ENCODE measurements at places on chromosomes 1 and 21.

- H3K27ac ChIP-seq: no peak overlapping the region
- DNase-seq: no peak
- H3K36me3 ChIP-seq: no peaks in the 10 kb centered on the region
Measured at GRCh38 chr1:112868191-112868590, 87.8 kb downstream of the SLC16A1 start.

DNA sequence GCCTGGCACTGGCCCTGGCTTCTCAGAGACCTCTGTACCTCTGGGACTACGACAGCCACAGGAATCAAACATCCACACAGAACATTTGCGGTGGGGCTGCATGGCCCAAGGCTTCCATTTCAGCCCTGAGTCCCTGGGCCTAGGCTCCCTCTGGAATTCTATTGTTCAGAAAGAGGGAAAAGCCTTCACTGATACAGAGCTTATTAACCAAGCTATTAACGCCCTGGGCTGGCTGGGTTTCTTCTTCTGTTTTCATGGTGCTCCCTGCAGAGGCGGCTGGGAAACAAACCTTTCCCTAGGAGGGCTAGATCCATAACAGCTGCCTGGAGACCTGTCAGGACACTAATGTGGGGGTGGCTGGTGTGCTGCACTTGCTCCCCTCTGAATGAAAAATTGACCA lies 88.2 kb downstream of the KAZN start:
- H3K4me1 ChIP-seq: no peaks in the 10 kb centered on the region
- no peaks in the 10 kb centered on the region for H3K27me3 ChIP-seq
- no peak for DNase-seq
- H3K27ac ChIP-seq: no peak overlapping the region

DNA sequence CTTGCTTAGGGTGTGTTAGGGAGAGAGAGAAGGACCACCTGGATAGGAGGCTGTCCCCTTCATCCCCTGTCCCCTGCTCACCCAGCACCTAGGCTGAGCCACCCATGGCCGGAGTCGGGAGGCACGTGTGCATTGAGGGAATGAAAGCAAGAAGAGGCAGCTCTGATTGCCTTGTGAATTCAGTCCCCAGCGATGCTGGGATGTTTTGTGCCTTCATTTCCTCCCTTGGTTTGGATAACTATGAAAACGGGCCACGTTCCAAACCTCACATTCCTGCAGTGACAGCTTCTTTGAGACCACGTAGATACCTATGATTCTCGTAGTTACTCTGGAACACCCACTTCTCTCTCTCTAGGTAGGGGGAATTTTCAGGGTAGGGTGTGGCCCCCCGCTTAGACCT lies 67.1 kb downstream of the MAN1C1 start:
- no peaks in the 10 kb centered on the region for H3K4me1 ChIP-seq
- H3K27me3 ChIP-seq: no peaks in the 10 kb centered on the region
- no peak overlapping the region for H3K4me3 ChIP-seq

GRCh38 chr1:53115403-53116306 lies 26.8 kb downstream of the SLC1A7 start:
- peaks cover 26% of the 10 kb centered on the region for H3K4me1 ChIP-seq
- H3K4me3 ChIP-seq: no peak overlapping the region
- no peak for DNase-seq

- H3K4me3 ChIP-seq: no peak overlapping the region
- no peaks in the 10 kb centered on the region for H3K27me3 ChIP-seq
- no peak overlapping the region for H3K27ac ChIP-seq
- no peaks in the 10 kb centered on the region for H3K4me1 ChIP-seq
- no peak for DNase-seq
- no peaks in the 10 kb centered on the region for H3K36me3 ChIP-seq
Measured at GRCh38 chr21:39518847-39519210, 67.1 kb downstream of the SH3BGR start.

DNA sequence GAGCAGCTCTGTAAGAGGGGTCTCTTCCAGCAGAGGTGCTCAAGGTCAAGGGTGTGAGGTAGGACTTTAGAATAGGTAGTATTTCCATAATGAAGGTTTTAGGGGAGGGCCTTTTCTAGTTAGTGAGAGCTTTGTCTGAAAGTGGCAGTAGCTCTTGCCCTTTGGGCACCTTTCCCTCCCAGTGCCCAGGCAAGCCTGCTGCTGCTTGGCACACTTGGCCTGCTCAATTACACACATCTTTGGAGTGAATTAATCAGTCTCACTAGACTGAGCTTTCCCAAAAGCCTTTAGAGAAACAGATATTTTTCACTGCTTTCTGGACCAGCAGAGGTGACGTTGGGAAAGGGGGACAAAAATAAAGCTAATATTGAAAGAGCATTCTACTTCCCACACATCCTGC lies 48.0 kb downstream of the MAB21L3 start:
- H3K36me3 ChIP-seq: no peaks in the 10 kb centered on the region
- H3K27ac ChIP-seq: no peak overlapping the region
- H3K27me3 ChIP-seq: no peaks in the 10 kb centered on the region
- H3K4me3 ChIP-seq: no peak overlapping the region

GRCh38 chr1:110519125-110519810 lies at the start of gene KCNA10:
TSS of gene KCNA10 (minus strand) at chr1:110519175. CDS start at chr1:110518787, 388 bp downstream.
- no peak for DNase-seq
- H3K27ac ChIP-seq: no peak within 1 kb of the TSS
- peaks cover 2% of the 10 kb centered on the region for H3K4me1 ChIP-seq
- H3K36me3 ChIP-seq: no peaks in the 10 kb centered on the region

Measured in H1 (cell line).